Nucleus accumbens (tissue), 56 donors: ENCODE measurements at places on chromosomes 7 and 10.
A peak's percentile ranks its signal among the peaks of the same experiment; 100 is the strongest.

DNA sequence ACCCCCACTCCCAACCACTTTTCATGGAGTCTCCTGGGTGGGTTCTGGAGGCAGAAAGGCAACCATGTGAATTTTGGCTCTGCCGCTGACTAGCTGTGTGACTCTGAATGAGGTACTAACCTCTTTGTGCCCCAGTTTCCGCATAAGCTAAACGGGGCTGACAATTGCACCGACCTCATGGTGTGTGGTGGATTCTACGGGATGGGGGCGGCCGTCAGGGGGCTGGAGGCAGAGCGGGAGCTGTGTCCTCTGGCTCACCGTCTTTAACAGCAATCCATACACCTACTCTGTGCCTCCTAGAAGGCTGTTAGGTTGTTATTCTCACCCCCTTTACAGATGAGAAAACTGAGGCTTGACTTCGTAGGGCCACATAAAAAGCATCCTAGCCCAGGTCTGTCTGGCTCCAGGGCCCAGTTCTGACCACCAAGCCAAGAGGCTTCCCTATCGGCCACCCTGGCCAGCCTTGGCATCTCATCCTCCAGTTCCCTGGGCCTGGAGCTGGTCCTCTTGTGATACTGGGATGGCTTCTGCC lies 4.3 kb upstream of the SLC29A3 start:
- DNase-seq = no peak

- no peak for DNase-seq
Observed at GRCh38 chr10:107129000-107129399, 35.5 kb downstream of the SORCS1 start.

DNA sequence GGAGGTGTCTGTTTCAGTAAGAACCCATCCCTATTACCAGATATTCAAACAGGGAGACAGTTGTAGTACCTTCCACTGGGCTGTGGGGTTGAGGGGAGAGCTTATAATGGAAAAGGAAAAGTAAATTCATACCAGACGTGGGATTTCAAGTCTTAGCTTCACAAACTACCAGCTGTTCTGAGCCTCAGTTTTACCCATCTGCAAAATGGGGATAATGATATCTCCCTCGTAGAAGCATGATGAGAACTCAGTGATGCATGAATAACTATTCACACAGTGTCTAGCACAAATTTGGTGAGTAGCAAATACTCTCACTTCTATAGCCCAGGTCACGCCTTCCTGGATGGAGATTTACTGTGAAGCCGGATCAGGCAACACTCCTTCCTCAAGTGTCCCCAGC lies 29.1 kb upstream of the IKZF1 start:
- DNase-seq = no peak

GRCh38 chr7:111093496-111093895 lies 2.6 kb downstream of the LRRN3 start:
- DNase-seq = no peak

GRCh38 chr7:111429781-111430180 lies 132.5 kb downstream of the IMMP2L start:
- no peak for DNase-seq

- DNase-seq = no peak
Observed at GRCh38 chr10:660413-660969, 29.0 kb downstream of the DIP2C start.

GRCh38 chr7:86749741-86750665 lies 106.3 kb downstream of the GRM3 start:
- DNase-seq = no peak

DNA sequence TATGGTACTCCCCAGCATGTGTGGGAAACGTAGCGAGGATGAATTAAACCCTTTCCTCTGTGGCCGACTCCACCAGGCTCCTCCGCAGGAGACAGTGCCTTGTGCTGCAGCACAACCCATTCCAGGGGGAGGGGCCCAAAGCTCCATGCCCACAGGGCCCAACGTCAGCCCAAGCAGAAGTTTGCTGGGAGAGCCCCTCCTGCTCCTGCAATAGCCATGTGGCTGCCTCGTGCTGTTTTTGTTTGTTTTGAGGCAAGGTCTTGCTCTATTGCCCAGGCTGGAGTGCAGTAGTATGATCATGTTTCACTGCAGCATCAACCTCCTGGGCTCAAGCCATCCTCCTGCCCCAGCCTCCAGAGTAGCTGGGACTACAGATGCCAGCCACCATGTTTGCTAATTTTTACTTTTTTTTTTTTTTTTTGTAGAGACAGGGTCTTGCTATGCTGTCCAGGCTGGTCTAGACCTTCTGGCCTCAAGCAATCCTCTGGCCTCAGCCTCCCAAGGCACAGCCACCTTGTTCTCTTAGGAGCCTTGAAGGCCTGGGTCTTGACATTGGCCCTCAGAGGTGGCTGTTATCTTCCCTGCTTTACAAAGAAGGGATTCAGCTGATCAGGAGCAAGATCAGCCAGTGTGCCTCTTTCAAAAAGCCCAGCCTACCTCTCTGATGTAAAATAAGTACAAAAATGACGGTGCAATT lies 102.8 kb downstream of the DYNC2I1 start:
- no peak for DNase-seq

DNA sequence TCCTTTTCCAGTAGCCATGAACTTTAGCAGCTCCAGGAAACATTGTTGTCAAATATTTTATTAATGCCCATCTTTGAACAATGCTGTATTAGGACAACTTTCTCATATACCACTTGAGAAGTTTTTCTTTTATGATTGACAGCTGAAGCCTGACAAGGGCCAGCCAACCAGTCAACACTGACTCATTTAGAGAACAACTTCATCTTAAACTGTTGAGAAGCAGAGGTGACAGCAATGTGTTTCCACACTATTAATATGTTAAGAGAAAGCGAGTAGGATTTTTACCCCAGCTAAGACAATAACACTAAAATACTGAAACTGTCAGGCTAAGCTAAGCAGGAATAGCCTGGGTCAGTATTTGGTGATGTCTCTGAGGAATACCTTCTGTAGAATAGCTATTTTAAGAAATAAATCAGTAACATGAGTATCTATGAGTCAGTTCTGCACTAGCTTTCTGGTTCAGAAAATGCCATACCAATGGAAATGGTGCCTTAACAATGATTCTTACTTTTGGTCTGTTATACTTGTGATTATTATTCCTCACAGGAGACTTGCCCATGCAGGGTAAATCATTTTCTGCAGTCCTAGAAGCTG lies 168.8 kb upstream of the POT1 start:
- no peak for DNase-seq

DNA sequence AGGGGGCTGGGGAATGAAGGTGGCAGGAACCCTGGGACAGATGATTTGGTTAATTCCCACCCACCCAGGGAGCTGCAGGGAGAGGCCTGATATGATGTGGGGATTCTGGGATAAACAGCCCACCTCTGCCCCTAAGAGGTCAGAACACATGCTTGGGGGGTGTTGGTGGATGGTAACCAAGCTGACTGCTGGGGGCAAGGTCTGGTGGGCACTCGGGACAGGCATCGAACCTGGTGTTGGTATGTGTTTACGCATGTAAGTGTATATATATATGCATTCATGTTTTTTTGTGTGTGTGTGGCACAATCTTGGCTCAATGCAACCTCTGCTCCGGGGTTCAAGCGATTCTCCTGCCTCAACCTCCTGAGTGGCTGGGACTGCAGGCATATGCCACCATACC lies 80.7 kb upstream of the TMEM248 start:
- DNase-seq = no peak

DNA sequence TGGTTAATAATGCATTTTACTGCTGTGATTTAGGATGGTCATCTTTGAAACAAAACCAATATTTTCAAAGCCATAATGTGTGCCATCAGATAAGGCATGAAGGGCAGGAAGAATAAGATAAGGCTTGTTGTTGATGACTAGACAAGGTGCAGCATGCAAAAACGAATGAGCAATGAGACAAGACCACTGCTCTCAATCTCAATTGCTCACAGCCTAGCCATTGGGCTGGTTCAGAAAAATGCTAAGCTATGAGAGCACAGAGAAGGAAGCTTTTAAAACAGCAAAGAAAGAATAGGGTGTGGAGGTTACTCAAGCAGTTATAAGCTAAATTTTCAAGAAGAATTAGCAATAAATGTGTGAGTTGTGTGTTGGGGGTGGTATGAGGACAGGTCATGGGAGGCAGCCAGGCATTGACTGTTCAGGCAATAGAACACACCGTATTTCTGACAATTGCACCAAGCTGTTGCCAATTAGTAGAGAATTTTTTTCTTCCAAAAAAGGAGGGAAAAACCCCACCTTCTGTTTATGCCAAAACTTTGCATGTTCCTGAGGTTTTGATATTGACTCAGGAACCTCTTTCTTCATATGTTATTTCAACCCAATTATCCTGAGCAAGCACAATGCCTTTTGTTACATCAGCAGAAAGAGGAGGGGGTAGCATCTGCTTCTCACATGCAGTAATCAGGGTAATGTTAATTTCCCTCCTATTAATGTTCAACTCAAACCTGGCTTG lies 276.5 kb downstream of the HDAC9 start:
- no peak for DNase-seq

GRCh38 chr10:38127812-38128211 lies 33.7 kb downstream of the ZNF37A start:
- no peak for DNase-seq

- DNase-seq = no peak
Observed at GRCh38 chr7:17467386-17467945, 169.0 kb downstream of the AHR start.

- DNase-seq = peak; percentile 4
Observed at GRCh38 chr7:22219036-22219435, 137.9 kb downstream of the RAPGEF5 start.

- no peak for DNase-seq
Observed at GRCh38 chr7:44068054-44068453, 2.7 kb upstream of the PGAM2 start.

GRCh38 chr10:109861081-109861480 lies 62.2 kb downstream of the XPNPEP1 start:
- DNase-seq = no peak

DNA sequence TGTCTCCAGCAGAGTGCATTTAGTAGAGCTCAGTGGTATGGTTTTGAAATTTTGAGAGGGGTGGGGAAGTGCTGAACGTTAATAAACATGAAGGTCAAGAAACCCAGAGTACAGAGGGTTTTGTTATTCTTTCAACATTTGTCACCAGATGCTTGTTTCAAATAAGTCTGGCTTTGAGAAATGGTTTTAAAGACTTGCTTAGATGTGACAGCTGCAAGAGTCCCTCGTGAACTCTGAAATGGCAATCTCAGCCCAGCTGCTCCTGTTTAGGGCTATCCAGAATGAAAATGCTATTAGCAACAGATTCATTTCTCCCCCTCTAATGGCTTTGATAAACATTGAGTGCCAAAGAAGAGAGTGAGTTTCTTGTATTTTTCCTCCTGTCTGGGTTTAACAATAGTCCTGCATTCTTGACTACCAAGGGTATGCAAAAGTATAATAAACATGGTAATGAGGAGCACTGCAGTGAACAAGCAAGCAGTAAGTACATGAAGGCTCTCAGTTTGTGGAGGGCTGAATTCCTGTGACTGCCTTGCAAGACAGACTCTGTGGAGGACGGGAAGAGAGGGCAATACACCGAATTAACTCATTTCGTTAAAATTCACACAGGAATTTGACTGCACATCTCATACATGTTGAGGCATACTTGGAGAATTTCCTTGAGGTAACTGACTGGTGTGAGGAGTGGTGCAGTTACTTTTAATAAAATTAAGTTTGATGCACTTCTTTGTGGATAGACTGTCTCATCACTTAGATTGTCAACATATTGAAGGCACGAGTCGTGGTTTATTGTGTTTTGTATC lies 490.9 kb downstream of the REEP3 start:
- DNase-seq = no peak

GRCh38 chr7:104408371-104408770 lies 80.0 kb downstream of the LHFPL3 start:
- DNase-seq = no peak

- no peak for DNase-seq
Observed at GRCh38 chr10:130193493-130194193, 57.5 kb downstream of the GLRX3 start.

- DNase-seq = no peak
Observed at GRCh38 chr10:110524859-110525232, 27.1 kb downstream of the DUSP5 start.

DNA sequence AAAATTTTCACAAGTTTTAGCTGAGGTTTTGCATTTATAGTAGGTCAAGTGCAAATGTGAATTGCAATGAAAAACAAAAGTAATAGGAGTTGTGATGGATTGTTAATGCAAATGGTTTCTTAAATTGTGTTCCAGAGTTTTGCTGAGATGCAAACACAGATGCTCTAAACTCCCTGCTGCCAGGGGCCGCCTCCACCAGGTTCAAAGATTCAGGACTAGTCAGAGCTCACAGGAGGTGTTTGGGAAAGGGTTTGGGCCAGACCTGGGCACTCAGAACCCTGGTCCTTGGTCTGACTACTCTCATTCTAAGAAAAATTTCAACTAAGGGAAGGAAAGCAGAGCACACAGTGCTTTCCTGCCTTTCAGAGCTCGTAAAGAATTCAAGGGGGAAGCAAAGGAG lies 193.1 kb downstream of the CCSER2 start:
- DNase-seq = no peak

DNA sequence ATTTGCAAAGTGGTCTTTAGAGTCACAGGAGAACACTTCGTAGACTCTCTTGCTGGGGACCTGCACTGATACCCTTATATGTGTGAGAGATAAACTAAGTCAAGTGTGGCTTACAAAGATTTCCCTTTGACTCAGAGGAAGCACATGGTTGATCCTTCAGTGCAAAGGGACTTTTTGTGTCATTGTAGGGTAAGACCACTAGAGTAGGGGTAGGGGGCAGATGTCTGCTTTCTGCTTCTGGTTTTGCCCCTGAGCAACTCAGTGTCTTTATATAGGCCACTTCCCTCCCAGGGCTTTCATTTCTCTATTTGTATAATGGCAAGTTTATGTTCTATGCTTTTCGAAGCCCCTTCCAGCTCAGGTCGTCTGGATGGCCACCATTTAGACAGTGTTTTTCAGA lies 281.7 kb downstream of the SORCS3 start:
- no peak for DNase-seq

DNA sequence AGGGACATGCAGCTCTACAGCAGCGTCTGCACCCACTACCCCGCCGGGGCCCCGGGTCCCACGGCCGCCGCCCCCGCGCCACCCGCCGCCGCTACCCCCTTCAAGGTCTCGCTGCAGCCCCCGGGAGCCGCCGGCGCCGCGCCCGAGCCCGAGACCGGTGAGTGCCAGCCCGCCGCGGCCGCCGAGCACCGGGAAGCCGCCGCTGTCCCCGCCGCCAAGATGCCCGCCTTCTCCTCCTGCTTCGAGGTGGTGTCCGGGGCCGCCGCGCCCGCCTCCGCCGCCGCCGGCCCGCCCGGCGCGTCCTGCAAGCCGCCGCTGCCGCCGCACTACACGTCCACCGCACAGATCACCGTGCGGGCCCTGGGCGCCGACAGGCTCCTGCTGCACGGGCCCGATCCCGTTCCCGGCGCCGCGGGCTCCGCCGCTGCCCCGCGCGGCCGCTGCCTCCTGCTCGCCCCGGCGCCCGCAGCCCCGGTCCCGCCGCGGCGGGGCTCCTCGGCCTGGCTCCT lies 631 bp downstream of the OTUD1 start:
- no peak for DNase-seq

- no peak for DNase-seq
Observed at GRCh38 chr7:36777855-36778254, 53.6 kb upstream of the AOAH start.

DNA sequence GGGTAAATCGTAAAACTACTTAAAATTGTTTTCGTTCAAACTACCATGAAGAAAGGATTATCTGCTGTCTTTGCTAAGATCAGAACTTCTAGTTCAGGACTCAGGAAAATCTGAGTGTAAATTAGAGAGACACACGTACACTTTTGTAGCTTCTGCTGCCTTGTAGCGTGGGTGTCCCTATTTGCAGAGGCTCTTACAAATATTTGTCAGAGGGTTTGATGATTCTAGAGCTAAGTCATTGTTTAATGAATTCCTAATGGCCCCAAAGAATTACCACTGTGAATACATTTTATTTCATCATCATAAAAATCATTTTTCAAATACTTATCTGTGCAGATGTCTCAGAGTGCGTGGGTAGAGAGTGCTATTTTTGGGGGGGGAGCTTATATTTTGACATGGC lies 314.9 kb downstream of the LRMDA start:
- DNase-seq = no peak
